ENCODE measurements at places on chromosomes 4 and X. TPM values are rescaled to one million over a fixed set of nuclear protein-coding genes. Genes with fewer than 3 reads are reported as not detected.

Gene INTU
- 0.50 TPM for total RNA-seq

Gene RIBC1
- total RNA-seq, result 0.46 TPM

Gene P2RY8
- total RNA-seq, result 21.2 TPM

Gene AMBN
- total RNA-seq, result not detected

Gene MSANTD1
- total RNA-seq, result 0.69 TPM

Gene FAM53A
- total RNA-seq, result 2.5 TPM

Gene CCSER1
- 0.14 TPM for total RNA-seq

Gene PDLIM5
- total RNA-seq, result 25.9 TPM

Gene HEPH
- total RNA-seq, result not detected

Gene GRIA2
- not detected for total RNA-seq

Gene HTT-AS
- total RNA-seq, result not detected

Gene TCP11X2
- total RNA-seq, result not detected

Gene USP17L21
- not detected for total RNA-seq

Gene MOSPD2
- total RNA-seq, result 18.9 TPM

Gene LINC00632
- 1.3 TPM for total RNA-seq
